ENCODE measurements at places on chromosomes 1 and 21.

DNA sequence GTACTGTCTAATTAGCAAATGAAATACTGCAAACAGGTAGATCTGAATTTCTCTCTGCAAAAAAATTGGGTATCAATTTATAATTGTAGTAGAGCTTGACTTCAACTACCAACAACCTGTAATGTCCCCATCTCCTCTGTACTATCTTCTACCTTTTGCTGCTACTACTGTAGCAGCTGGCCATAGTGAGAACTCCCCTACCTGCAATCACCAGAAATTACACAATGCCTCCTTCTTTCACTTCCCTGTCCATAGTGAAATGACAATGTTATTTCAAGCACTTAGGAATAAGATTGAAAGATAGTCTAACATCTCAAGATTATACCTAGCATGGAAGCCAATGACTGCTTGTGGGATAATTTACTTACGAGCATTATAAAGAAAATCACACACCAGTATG lies 100.4 kb downstream of the ACBD6 start:
- DNase-seq, result no peak

GRCh38 chr1:204128964-204129896 lies 22.6 kb downstream of the ETNK2 start:
- DNase-seq, result peak; percentile 49

GRCh38 chr1:157969697-157970485 lies 23.6 kb upstream of the KIRREL1 start:
- no peak for DNase-seq

DNA sequence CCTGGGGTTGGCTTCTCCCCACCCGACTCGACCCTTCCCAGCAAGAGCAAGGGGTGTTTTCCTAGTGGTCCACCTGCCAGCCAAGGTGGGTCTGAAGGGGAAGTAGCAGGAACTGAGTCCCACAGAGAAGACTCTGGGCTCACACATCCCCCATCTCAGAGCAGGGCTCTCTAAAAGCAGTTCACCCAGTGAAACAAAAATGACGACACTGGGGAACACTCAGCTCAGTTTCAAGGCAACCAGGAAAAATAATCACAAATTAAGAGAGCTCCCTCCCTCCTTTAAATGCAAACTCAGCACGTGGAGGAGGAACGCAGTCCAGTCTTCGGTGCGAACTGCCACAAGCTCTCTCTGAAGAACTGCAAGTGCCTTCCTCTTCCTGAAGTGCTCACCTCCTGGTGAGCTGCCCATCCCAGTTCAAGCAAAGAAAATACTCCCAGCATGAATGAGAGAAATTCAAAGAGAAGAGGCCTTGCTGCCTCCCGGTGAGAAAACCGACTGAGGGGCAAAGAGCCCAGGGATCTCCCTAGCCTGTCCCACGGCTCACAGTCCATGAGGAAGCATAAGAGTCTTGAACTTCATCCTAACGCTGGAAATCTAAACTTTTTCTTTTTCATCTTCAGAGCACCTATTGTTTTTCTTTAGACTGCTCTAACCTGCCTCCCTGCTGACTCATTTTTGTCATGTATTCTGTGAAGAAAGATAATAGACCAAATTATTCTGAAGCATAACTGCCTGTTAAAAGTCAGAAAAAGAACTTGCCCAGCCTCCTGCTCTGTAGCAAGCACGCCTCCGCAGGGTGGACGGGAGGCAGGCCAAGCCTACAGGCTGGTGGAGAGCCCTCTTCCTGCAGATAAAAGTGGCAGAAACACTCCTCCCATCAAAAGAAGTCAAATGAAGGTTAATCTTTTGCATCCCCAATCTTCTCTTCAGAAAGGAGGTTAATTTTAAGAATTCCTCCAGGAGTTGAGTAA lies 281.4 kb downstream of the HHIPL2 start:
- DNase-seq, result no peak

- no peak for DNase-seq
These were observed 681.0 kb upstream of the USP24 start for GRCh38 chr1:55896210-55896609.

GRCh38 chr1:208177656-208178055 lies 66.5 kb downstream of the PLXNA2 start:
- no peak for DNase-seq

DNA sequence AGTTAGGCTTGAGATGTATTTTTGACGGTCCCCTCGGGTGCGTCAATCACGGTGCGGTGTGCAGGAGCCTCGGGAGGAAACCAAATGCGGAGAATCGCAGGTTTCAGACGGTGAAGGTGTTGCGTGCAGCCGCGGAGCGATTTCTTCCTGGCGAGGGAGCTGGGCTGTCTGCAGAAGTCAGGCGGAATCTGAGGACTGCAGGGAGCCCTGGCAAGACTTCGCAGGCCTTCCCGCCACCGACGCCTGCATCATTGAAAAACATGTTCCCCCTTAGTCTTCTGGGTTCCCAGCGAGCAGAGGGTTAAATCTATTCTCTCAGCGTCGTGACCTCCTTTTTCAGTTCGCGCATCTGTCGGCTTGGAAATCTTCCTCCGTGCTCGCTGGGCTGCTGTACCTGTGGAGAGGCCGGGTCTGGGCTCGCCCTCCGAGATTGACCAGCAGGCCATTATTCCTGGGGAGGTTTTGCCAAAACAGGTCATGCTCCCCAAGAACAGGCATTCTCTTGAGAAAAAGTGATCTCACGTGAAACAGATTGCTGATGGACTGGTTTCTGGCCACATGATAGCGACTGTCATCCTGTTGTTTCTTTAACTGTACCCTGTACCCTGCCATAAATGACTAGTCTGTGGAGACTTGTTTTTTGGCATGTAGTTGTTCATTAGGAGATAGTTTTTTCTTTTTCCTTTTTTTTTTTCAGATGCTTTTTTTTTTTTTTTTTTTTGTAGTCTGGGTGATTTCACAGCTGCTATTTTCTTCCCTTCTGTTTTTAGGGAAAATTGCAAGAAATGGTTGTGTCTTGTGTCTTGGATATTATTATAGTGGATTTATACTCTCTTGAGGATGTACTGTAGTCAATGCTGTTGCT lies 894 bp downstream of the EPB41 start:
- no peak for DNase-seq

DNA sequence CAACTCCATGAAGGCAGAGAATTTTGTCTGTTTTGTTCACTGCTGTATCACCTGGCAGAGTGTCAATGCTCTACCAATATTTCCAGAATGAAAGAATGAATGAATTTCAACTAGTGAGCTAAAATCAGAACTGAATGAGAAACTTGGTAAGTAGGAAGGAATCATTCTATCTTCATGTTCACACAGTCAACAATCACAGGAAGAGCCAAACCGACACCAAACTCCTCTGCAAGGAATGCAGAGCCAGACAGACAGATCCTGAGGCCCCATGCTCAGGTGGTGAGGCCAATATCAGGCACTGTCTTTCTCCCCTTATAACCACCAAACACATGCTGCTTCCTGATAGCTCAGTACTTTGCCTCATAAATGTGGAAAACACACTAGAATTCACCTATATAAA lies 139.1 kb downstream of the SLC45A1 start:
- no peak for DNase-seq

Data from CMK (cell line).